Hematopoietic multipotent progenitor cell (in vitro differentiated cells): ENCODE measurements at places on chromosomes 6 and 20.

- DNase-seq: no peak
Observed at GRCh38 chr6:168892031-168892430, 361.6 kb downstream of the THBS2 start.

DNA sequence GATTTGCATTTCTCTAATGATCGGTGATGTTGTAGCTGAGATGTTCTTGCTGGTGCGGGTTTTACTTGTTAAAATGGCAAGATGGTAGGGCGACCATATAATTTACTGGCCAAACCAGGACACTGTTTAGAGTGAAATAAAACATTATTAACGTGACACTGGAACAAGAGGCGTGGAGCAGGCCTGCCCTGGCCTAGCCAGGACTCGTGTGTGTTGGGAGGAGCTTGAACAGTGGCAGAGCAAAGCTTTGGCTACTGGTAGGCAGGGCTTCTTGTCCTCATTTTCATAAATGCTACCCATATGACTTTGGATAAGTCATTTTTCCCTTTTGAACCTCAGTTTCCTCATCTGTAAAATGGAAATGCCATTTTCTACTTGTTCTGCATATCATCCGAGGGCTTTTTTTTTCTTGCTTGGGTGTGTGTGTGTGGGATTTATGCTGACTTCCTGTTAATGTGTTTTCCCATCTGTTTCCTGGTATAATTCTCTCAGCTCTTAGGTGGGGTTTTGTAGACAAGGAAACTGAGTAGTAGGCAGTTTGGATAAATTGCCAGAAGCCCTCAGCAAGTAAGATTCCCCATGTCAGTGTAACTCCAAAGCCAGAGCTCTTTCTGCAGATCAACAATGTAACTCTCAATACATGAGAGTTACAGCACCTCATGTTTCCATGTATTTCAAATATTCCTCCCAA is 81.7 kb downstream of the TOX2 start:
- DNase-seq: no peak

DNA sequence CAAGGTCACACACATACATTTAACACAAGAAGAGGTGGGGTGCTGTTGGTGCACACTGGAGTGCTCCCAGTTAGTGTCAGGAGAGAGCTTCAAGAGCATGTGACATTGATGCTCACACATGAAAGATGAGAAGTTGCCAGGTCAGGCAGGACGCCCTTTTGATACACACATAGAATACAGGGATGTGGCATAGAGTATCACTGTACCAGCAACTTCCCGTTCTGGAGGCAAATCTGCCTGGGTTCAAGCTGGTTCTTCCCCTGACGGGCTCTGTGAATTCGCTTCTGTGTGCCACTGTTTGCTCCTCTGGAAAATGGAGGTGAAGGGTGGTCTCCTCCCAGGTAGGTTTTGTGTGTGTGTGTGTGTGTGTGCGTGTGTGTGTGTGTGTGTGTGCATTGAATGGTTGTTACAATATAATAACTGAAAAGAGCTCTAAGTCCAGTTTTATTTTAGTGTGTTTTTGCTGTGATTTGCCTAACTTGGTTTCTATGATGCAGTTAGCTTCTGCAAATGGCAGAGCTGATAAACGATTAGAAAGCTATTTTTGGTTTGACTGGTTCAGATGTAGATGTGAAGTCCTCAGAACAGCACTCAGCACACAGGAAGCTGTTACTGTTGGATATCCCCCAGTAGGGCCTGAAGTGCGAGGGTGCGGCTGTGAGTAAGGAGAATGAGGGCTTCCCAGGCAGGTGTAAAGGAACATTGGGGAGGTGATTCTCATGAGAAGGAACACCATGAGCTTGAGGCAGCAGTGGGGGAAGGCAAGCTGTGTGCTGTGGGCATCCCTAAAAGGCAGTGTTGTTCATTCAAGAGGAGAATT is 53.4 kb downstream of the HIVEP1 start:
- DNase-seq: no peak

DNA sequence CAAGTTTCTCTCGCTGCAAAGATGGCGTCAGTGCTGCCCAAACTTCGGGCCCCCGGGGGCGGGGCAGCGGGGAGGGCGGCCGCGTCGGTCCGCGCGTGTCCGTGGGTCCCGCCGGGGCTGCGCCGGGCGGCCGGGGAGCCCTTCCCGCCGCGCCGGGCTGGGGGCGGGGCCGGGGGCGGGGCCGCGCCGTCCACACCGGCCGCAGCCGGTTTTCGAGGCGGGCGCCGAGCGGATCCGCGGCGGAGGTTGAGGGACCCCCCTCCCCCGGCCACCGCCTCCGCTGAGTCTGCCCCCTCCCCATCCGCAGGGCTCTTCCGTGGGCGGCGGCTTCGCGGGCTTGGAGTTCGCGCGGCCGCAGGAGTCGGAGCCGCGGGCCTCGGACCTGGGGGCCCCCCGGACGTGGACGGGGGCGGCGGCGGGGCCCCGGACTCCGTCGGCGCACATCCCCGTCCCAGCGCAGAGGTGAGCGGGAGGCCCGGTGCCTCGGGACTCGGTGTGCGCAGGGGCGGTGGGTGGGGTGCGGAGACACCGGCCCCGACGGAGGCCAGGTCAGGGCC is 572 bp downstream of the SLC2A4RG start:
- peak; percentile 36 for DNase-seq

DNA sequence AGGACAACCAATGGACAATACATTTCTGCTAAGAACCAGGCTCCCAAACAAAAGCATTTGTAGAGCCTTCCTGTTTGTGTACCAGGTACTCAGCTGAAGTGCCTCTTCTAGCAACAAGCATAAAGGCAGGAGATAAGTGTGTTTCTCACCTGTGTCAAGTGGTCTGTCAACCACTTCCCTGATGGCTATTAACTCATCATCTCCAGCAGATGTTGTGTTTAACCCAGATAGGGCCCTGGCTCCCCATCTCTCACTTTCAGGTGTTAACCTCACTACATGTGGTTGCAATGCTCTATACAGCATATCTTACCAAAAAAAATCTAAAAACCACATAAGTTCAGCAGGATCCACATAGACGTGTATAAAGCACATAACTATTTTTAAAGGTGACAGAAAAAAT is 9.6 kb upstream of the IL17A start:
- DNase-seq: no peak

GRCh38 chr6:34414999-34415858 is 10.6 kb downstream of the RPS10 start:
- DNase-seq: peak; percentile 78

- DNase-seq: no peak
Observed at GRCh38 chr6:77466451-77467437, 3.5 kb upstream of the HTR1B start.

DNA sequence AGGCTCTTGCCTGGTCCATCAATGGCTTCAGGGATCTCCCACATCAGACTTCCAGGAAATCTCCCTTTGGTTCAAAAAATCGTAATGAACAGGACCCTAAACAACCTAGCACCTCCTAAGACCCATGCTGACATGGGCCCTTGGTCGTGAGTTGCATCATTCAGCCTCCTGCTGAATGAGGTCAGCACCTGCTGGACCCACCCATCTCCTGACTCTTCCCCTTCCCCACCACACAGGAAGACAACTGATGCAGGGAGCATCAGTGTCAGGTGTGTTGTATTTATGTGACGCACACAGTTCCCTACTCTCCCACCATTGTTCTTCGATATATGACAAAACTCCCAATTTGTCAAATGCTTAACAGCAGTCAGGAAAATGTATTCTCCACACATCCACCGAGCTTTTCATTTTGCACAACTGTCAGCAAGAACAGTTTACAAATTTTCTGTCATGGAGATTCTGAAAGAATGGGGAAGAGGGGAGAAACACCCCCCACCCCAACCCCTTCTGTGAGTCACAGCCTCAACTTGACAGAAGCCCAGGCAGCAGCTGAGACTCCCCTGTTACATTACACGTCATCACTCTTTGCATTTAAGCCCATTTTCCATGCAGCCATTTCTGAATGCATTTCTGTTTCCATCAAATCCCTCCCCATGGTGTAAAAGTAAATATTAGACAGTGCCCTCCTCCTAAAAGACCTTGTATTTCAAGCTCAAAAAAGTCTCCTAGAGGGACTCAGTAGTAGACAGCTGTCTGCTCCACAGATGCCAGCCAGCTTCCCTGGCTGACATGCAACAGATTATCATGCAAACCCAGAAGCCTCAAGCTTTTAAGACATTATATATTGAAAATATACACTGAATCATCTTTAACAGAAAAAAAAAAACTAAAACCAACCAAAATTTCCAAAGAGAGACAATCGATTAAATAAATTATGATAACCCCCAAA is 577.5 kb downstream of the PTPRT start:
- no peak for DNase-seq

GRCh38 chr6:66558189-66558588 is 851.2 kb upstream of the EYS start:
- DNase-seq: peak; percentile 0
